Right renal pelvis (tissue), 4 donors: ENCODE measurements at places on chromosomes 12 and 14.

DNA sequence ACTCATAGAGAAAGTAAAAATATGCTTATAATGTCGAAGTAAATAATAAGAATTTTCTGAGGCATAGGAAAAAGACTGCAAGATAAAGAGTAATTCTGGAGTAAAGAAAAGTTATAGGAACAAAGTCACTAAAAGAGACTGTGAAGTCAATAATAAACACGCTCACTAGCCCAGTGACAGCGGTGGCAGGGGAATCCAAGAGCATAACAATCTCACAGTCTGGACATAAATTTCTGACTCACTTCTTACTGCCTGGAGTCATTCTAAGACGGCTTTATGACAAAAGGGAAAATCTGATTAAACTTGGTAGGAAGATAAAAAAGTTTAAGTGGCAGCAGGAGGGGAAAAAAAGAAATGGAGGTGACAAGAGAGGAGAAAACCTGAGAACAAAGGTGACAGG is 56.4 kb upstream of the GRIP1 start:
- DNase-seq: no peak

DNA sequence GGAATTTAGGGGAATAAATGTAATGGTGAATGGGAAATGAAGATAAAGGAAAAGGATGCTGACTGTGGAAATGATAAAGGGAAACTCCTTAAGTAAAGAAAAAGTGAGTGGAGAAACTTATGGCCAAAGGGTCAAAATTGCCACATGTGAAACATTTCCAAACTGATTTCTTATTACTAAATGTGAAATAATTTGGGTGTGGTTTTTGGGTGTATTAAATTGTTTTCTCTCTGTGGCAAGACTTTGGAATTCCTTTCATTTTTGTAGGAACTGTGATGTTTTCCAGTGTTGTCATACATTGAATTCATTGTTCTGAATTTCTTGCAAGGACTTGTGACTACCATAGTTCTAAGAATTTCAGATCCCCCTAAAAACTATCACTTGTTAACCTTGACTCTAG is 1891.5 kb upstream of the SEL1L start:
- no peak for DNase-seq

GRCh38 chr12:58138424-58138823 is 197.1 kb downstream of the ATP23 start:
- no peak for DNase-seq

DNA sequence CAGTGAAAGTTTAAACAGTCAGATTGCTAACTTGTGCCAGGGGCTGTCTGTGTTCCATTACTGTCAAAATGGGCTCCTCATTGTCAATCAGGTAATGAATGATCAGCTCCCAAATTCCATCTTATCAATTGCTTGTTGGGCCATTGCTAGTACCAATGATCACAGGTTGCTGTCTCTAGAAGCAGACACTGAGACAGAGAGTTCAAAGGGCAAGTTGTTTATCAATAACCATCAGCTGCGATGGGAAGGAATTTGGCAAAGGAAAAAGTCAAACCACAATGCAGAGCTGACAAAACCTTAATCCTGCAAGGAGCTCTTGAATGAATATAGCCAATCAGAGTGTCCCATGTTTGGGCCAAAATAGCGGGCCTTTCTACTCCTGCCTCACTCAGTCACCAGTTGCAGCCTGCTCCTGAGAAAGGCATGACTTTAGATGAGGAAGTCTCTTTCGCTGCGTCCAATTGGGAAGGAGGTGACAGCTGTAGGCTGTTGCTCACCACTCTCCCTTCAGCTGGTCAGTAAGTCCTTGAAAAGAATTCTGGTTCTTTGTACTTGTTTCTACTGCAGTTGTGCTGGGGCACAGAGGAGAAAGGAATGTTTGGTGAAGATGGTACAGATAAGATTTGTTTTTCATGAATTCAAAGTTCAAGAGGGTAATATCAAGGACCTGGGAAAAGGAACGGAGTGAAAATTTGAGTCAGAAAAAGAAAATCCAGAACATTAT is 179.2 kb upstream of the PDE3A start:
- no peak for DNase-seq

- DNase-seq: no peak
Measured at GRCh38 chr14:29925736-29926135, 1.9 kb downstream of the PRKD1 start.

DNA sequence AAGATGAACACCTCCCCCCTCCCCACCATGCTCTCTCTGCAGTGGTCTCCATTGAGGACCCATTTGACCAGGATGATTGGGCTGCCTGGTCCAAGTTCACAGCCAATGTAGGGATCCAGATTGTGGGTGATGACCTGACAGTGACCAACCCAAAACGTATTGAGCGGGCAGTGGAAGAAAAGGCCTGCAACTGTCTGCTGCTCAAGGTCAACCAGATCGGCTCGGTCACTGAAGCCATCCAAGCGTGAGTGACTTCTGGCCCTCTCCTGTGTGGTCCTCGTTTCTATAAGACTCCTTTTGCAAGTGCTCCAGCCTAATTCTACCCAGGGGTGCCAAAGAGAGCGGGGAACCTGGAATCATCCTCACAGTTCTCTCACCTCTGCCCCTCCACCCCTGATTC is 6.2 kb upstream of the ATN1 start:
- DNase-seq: no peak

DNA sequence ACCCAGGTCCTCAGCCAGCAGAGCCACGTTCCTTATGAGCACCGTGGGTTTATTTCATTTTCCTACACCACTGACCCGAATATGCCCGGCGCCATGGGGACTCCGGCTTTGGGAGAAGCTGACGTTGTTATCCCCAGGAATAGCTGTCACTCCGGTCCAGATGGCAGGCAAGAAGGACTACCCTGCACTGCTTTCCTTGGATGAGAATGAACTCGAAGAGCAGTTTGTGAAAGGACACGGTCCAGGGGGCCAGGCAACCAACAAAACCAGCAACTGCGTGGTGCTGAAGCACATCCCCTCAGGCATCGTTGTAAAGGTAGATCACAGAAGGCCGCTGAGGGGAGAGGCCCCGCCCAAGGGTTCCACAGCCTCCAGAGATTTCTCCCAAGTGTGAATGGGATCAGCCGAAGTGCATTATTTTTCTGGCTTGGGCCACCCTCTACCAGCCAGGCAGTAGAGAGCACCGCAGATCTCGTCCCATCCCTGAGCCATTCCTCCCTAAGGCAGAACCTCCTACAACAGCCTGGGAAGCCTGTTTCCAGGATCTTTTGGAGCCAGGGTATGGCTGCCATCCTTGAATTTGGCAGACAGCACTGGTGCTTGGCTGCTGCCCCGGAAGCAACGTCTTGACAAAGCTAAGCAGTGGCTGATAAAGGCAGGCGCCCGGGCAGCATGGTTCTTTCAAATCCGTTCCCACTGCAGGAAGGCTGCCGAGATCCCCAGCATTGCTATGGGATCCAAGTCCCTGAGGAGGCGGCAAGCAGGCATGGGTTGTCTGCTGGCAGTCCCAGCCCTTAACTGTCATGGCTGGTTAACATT is 17.8 kb downstream of the CDK2AP1 start:
- DNase-seq: no peak

- no peak for DNase-seq
Measured at GRCh38 chr14:86756521-86757190, 1226.7 kb downstream of the FLRT2 start.

DNA sequence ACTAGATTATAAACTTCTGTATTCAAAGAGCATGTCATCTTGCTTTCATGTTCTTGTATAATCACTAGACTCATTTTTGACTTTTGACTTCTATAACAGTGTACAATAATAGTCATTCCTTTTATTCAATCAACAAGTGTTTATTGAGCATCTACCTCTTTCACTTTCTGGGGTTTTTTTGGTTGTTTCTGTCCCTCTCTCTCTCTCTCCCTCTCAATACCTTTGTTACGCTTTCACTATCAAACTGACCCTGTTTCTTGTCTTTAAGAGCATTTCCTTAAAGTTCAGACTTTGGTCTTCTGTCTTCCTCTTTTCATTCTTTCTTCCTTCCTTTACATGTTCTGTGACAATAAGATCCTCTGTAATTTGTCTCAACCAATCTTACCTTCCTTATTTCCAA is 49.5 kb downstream of the GPR137C start:
- no peak for DNase-seq

GRCh38 chr12:31651893-31652521 is 7.5 kb upstream of the ETFBKMT start:
- no peak for DNase-seq

GRCh38 chr12:104903648-104904423 is 54.3 kb downstream of the SLC41A2 start:
- no peak for DNase-seq

GRCh38 chr12:41409628-41410027 is 221.5 kb downstream of the PDZRN4 start:
- DNase-seq: no peak

DNA sequence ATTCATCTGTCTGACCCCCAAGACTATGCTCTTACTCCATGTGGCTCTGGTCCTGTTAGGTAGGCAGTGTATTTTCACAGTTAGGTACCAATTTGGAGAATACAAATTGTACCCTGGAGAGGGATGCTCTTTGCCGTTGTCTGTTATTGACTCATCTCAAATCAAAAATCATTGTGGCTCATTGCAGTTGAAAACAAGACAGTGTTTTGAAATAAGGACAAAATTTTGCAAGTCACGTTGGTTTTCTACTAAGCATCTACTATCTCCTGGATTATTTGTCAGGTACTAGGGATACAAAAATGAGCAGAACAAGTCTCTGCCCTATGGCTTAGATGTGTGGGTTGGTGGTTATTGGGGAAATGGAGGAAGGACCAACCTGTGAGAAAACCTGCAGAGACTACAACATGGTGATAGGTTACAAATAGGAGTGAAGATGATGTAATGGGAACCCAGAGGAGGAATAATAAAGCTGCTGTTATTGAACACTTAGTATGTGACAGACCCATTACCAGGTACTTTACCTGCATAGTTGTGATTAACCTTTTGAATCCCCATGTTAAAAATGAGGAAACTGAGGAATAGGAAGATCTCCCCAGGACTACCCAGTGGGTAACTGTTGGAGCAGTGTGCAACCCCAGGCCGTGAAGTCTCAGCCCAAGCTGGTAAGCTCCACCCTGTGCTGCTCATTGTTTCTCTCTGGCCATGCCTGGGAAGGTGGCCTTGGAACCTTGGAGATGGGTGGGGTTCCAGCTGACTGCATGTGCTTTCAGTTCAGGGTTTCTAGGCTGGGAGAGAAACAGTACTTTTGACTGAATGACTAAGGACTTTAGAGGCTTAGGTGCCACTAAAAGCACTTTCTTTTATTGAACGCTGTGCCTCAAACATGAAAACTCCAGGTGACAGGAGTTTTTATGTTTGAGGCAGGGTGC is 72.9 kb upstream of the SRSF5 start:
- no peak for DNase-seq

DNA sequence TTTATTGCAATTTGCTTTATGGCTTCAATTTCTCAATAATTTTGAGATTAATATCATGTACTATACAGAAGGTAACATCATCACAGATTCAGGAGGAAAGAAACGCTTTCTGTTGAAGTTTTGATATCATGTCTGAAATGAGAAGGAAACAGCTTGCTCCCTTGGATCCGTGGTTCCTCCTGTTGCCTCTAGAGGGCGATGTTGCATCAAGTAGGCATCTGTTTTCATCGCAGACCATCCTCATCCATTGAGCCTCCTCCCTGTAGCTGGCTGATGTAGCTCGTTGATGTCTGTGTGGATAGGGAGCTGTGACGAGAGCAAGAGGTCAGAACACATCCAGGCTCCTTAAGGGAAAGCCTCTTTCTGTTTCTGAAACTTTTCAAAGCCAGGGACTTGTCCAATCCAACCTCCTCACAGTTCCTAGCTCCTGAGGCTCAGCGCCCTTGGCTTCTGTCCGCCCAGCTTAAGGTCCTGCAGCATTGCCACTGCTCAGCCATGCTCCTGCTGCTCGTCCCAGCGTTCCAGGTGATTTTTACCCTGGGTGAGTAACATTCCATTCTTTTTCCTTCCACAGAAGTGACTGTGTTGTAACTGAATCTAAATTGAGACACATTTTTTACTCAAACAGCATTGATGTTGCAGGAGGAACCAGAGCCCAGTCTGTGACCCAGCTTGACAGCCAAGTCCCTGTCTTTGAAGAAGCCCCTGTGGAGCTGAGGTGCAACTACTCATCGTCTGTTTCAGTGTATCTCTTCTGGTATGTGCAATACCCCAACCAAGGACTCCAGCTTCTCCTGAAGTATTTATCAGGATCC is 304.8 kb upstream of the OR4E1 start:
- peak; percentile 12 for DNase-seq

DNA sequence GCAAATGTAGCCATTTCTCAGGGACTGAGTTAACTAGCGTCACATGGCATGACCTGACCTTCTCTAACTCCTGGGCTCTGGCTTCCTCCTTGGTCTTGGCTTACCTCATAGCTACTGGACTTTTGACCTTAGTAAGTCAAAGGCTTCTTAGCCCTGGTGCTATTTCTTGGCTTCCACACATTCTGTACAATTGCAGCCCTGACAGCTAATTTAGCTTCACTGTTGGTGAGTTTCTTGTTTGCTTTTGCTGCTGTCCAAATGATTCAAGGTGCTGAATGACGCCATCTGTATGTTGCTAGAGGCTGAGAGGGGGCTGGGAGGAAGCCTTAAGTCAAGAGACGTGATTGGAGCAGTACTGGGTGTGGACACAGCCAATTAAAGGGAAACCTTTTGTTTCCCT is 202.7 kb downstream of the PRKD1 start:
- peak; percentile 28 for DNase-seq

DNA sequence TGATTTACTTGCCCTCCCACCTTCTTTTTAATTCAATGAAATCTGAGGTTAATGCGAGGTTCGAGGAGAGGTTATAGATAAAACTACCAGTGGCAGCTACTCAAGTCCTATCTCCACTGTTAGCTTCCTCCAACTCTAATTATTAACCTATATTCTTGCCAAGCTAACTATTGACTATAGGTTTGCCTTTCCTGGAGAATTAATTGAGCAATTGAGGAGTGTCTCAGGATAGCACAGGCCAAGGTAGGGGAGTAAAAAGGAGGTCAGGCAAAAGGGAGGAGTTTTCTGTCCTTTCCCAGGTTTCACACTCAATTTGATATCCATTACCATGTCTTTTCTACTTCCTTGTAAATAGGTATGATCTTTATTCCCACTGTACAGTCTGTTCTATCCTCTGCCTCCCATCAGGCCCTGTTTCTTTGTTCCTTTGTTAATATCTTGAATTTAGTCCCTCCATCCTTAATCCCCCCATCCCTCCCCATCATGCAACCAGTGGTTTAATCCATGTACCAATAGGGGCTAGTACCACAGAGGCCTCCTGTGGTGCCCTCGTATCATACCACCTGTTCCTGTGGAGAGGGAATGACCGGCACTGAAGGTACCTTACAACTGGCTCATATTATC is 3.7 kb upstream of the SUOX start:
- no peak for DNase-seq
